ENCODE measurements at places on chromosomes 5 and 9.

DNA sequence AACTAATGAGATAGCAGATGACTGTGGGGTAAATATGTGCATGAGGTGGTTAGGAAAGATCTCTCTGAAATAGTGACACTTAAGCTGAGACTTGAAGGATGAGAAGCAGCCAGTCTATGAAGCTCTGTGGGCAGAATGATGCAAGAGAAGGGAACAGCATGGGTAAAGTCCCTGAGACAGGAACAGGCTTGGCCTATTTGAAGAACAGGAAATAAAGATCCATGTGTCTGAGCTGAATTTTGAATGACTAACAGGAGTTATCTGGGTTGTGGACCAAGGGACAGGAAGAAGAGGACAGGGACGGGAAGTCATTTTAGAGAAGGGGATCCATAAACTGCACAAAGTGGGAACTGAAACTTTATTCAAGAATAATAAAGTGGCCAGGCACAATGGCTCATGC is 25.6 kb upstream of the HMGCS1 start:
- DNase-seq, result no peak

- DNase-seq, result no peak
Measured at GRCh38 chr5:105544300-105544699, 1981.7 kb upstream of the NUDT12 start.

GRCh38 chr5:37121465-37121864 is 127.7 kb downstream of the CPLANE1 start:
- DNase-seq, result no peak

DNA sequence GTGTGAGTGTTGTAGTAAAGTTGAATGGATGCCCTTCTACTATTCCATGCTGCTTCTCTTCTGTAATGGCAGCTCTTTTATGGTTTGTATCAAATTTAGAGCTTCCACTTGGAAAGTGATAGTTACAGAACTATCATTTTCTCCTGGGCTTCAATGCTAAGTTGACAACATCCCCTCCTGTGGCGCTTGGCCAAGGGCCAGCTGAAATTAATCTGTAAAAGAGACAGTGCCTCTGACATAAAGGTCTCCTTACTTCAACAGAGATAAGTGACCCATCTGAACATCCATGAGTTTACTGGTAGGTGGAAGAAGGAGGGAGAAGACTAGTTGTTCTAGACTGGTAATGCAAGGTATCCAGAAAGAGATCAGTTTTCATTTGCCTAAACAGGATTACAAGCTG is 39.7 kb downstream of the CHSY3 start:
- DNase-seq, result no peak

- no peak for DNase-seq
Measured at GRCh38 chr9:108104991-108105390, 615.4 kb upstream of the KLF4 start.

All from stimulated activated CD8-positive, alpha-beta memory T cell treated with anti-CD3 and anti-CD28 coated beads, Interleukin-4, amount 100 ng/mL, for 4 hours (primary cell).